ENCODE measurements at places on chromosomes 3 and 15.

DNA sequence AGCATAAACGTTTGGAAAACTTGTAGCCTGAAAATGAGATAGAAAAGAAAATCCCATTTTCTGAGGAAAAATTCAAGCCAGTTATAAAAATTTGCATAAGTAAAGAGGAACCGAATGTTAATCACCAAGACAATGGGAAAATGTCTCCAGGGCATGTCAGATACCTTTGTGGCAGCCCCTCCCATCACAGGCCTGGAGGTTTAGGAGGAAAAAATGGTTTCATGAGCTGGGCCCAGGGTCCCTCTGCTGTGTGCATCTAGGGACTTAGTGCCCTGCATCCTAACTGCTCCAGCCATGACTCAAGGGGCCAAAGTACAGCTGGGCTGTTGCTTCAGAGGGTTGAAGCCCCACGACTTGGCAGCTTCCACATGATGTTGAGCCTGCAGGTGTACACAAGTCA is 153.1 kb downstream of the TAFA4 start:
- DNase-seq: no peak

DNA sequence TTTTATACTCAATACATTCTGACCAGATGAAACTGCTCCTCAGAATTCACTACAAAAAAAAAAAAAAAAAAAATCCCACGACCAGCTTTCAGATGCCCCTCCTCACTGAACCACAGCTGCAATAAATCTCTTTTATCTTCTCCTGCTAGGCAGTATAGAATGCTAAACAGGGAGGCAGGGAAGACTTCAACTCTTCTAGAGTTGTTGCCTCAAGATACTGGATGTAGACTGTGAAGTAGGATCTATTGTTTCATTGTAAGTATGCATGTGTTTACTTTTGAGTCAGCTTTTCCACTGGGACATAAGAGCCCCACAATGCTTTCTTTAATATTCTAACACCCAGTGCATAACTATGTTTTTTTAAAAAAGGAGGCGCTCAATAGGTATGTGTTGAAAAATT is 401.4 kb downstream of the TBL1XR1 start:
- DNase-seq: no peak

DNA sequence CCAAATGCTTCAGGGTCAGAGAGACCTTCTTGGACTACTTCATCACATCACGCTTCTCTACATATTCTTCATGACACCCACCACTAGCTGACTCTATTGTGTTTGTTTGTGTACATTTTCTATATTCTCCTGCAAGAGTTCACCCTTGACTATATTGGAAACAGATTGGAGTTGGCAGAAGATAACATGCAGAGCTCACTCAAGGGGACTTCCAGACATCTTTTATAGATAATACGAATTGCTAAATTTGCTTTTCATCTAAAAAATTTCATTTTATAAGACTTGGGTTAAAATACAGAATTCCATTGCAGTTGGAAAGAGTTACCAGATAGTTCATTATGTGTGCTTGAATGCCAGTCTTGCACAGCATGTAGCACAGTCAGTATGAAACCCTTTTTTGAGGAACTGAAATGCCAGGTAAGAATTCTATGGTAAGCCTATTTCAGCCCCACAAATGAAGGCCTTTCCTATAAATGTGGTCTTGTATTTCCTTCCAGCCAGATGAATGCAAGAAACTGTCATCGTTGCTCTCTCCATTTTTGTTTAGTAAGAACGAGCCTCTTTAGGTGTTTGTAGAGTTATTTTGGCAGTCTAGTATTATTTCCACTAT is 177.6 kb downstream of the GHSR start:
- no peak for DNase-seq

GRCh38 chr3:138202945-138203701 is 16.0 kb downstream of the ARMC8 start:
- no peak for DNase-seq

- DNase-seq: no peak
These were observed 225.6 kb downstream of the PDZRN3 start for GRCh38 chr3:73399106-73399505.

DNA sequence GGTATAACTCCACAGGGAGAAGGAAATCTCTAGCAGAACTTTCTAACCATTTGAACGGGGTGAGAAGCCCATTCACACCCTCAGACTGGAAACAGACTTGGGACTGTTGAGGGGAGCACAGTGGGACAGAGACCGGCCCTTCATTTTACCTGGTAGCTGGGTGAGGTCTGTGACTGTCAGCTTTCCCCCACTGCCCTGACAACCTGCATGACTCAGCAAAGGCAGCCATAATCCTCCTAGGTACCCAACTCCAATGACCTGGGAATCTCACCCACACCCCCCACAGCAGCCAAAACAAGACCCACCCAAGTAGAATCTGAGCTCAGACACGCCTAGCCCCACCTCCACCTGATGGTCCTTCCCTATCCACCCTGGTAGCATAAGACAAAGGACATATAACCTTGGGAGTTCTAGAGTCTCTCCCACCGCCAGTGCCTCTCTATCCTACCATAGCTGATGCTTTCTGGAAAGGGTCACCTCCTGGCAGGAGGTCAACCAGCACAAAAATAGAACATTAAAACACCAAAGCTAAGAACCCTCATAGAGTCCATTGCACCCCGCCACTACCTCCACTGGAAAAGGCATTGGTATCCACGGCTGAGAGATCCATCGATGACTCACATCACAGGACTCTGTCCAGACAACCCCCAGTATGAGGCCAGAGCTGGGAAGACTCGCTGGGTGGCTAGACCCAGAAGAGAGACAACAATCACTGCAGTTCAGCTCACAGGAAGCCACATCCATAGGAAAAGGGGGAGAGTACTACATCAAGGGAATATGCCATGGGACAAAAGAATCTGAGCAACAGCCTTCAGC is 28.0 kb downstream of the SENP7 start:
- no peak for DNase-seq

DNA sequence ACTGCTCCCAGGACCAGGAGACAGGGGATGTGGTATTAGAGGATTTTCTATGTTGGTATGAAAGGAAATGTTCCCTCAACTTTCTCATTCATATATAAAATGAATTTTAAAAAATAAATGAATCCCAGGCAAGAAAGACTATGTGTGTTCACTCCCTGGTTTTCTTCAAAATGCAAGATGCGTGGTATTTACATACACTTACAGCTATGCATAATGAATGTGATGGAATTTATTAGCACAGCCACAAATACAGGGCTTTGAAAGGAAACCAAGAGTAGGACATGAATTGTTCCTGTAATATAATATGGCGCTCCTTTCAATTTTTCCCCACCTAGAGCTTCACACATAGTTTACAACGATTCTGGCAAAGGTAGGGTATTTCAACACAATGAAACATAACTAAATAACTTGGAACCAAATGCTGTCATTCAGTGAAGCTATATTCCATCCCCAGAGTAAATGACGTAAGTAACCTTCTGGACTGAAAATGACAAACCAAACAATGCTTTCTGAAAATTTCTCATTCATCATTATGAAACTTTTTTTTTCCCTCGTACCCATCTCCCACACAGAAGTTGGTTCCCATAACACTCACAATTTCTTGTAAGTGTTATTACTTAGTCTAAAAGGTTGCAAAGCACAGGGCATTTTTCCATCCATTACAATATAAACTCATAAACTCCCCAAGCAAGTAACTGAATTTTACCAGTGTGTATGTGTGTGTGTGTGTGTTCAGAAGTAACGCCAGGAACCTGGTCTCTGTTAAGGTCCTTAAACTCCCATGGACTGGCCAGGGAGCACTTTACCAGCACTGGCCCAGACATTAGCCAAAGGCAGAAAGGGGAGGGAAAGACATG is 41.8 kb downstream of the CBLB start:
- no peak for DNase-seq

- no peak for DNase-seq
These were observed 150.7 kb downstream of the NLGN1 start for GRCh38 chr3:173548261-173548660.
